ENCODE measurements at places on chromosomes 12 and 14.
A peak's percentile ranks its signal among the peaks of the same experiment; 100 is the strongest.

DNA sequence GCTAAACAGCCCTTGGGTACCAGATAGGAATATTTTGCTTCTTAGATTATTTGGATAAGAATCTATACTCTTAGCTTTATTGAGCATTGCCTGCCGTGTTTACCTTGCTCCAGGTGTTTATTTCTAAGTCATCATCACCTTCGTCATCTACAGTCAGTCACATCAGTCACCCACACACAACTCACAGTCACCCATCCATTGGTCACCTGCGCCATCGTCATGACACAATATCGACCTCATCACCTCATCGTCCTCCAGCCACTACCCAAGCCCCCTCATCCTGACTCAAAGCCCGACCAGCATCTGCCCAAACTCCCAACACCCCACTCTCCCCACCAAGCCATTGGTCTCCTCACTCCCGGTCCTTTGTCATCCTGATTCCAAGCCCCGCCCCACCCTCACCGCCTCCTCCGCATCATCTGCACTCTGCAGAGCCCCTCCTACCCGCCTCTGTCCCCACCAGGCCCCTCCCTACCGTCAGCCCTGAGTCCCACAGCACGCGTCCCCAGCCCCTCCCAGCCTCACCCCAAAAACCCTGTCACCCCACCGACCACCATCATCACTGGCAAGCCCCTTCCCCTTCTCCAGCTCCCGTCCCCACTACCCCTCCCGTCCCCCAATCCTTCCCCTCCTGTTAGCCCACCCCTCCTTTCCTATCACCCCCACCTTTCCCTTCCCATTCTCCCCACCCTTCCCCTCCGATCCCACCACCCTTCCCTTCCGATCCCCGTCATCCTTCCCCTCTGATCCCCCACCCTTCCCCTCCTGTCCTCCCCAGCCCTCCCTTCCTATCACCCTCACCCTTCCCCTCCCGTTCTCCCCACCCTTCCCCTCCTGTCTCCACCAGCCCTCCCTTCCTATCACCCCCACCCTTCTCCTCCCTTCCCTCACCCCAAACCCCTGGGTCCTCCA lies 9.8 kb downstream of the DLK1 start:
- no peak for DNase-seq

DNA sequence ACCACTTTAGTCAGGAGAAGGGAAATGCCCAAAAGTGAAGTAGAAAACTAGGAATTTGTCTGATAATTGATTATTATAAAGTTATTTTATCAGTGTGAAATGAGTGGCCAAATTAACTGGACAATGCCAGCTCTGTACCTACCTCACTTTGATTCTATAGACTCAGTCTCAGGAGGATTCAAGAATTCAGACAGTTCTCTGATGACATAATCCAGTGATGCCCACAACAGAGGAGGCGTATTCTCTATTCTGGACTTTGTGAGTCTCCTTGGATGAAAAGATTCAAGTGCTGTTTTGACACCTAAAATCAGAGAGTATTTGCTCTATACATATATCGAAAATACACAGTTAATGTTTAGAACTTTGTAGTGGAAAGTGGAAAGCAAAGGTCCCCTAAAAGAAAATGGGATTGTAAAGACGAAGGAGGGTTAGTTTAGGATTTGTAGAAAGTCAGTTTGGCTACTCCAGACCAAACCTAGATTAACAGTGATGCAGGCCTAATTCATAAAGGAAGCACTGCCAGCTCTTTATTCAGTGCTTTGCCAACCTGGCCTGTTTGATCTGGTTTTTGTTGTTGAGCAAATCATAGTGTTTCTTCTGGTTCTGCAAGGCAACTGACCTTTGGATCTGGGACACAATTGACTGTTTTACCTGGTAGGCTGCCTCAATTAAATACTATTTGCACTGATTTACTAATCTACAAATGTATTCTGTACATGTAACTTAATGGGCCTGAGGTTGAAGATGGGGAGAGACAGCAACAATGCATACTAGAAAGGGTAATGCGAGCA lies 67.4 kb downstream of the DAD1 start:
- DNase-seq = no peak

DNA sequence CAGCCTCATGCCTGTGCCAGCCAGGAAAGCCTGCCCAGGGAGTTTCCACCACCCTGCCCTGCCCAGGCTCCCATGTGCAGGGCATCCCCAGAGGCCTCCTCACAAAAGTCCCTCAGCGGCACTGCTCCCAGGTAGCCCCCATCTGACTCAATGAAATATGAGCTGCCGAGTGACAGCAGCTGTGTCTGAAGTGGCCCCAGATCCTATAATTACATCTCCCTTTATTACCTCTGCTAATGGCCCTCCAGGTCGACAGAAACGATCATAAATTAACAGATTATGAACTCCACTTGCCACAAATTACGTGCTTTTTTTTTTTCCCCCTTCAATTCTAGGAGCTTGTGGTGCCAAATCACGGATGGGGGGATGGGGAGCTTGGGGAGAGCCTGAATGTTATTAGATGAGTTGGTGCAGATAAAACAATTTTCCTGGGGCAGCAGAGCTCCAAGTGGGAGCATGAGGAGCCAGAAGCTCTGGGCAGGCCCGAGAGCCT lies 110.4 kb downstream of the ESRRB start:
- no peak for DNase-seq

DNA sequence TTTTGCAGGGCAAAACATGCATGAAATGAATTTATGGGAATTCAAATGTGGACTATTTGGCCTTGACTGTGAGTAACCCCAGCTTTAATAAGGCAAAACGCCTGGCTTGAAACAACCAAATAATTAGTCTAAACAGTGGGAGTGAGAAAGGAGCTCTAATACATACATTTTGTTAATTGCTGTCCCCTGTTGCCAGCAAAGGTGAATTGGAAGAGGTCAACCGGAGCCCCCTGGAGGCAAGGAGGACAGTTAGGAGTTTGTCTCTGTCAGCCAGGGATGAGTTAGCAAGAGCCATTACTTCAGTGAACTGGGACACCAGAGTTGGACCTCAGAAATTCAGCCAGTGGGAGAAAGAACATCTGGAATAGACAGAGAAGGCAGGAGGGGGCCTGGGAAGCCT lies 17.4 kb downstream of the KRT76 start:
- no peak for DNase-seq

GRCh38 chr12:56041552-56042429 lies at the start of gene RPS26:
TSS of gene RPS26 (plus strand) at chr12:56041918. CDS start at chr12:56042167, 249 bp downstream.
- peak; percentile 75 for DNase-seq

DNA sequence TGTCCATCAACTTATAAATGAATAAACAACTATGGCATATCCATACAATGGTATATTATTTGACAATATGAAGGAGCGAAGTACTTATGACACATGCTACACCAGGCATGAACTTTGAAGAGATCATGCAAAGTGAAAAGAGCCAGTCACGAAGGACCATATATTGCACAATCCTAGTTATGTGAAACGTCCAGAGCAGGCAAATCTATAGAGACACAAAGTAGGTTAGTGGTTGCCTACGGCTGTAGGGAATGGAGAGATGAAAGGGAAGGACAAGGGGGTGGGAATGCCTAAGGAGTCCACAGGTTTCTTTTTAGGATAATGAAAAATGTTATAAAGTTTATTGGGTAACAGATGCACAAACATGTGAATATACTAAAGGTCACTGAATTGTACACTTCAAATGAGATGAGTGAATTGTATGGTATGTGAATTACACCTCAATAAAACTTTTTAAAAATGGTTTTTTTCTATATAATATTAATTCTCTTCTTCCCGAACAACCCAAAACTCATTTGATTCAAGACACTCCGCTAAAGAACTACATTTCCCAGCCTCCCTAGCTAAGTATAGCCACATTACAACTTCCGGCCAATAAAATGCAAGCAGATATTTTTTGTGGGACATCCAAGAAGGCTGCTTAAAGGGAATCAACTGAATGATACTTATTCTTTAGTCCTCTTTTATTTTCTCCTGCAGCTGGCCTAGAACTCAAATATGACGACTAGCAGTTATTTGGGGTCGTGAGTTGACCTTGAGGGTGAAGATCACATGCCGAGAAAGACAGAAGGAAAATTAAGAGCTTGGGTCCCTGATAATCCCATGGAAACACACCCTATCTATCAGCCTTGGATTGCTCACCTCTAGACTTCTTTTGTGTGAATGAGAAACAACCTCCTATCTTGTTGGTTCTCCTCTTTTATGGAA lies 187.2 kb downstream of the TTC8 start:
- DNase-seq = no peak

DNA sequence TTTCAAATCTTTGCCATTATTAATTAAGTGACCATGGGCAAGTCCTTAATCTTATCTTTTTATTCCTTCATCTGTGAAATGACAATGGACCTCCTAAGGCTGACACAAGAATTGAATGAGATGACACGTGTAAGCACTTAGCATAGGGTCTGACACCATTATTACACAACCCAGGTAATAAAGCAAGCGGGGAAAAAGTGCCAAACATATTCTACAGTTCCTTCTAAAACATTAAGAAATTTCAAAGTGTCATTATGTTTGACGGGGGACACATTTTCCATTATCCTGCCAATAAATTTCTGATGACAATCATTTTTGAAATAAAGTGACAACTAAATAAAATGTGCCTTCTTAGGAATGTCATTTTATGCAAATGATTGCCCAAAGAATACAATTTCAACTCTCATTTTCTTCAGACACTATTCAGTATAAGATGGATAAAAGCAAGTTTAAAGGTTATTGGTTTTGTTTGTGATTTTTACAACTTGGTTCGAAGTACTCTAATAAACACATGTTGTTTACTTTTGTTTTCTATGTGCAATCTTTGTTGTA lies 3.0 kb downstream of the ANKS1B start:
- no peak for DNase-seq

DNA sequence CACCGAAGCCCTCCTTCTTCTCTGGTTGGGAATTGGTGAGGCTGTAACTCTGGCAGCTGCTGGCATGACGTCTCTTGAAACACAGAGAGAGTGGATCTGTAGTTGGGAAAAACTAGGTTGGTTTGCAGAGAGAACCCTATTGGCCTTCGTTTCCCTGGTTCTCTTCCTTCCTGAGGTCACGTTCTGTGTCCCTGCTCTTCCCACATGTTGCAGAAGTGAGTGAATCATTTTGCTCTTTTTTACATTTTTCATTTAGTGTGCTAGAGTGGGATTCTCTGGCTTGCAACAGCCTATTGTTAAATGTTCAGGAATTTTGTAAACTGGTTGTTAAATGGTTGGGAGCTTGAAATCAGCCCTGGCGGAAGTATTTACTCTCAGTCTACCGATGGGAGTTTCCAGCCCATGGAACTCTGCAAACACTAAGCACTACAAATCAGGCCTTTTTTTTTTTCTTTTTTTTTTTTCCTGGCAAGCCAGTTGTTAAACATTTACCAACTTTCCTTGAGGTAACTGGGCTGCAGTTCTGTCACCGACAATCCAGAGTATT lies 26.8 kb upstream of the CKAP4 start:
- no peak for DNase-seq

GRCh38 chr12:73798523-73798922 lies 739.1 kb upstream of the ATXN7L3B start:
- DNase-seq = no peak
